AG04449 (cell line): ENCODE measurements at places on chromosomes 5 and 9.

- no peak for DNase-seq
Observed at GRCh38 chr5:38905516-38905915, 59.7 kb downstream of the OSMR start.

GRCh38 chr9:114025760-114026159 lies 52.3 kb downstream of the AMBP start:
- DNase-seq, result no peak

DNA sequence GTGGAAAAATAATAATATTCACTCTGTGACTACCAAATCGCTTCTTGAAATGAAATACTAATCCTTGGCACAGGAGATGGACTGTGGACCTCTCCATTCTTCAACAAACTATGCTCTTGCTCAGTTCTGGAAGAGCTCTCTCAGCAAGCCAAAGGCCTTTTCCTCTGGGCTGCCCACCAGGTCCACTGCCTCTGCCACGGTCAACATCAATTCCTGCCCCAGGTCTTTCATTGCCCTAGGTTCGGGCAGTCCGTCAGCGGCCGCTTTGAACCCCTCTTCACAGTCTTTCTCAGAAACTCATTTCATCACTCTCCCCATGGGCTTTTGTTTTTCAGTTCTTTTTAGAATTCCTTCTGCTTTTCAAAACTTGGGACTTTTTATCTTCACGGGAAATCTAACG lies 64.9 kb downstream of the GNAQ start:
- no peak for DNase-seq

- DNase-seq, result no peak
Observed at GRCh38 chr5:50839472-50839871, 173.0 kb downstream of the PARP8 start.

DNA sequence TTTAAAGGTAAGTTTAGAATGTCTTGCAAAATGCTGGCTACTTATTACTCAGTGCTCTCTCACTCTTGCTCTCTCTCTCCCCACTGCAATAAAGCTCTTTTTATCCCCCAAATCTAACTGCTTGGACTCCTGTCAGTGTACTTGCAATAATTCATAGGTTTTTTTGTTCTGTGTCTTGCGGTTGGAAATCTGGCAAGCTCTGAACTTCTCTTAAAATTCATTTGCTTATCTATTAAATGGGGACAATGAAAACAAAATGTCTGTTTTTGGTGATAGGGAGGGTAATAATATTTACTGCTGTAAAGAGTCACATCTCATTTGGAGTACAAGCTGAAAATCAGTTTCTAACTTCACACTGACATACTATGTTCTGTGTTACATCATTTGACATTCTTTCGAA lies 18.7 kb upstream of the OR13D1 start:
- no peak for DNase-seq

GRCh38 chr9:21016701-21017491 lies 14.5 kb downstream of the HACD4 start:
- peak; percentile 42 for DNase-seq

DNA sequence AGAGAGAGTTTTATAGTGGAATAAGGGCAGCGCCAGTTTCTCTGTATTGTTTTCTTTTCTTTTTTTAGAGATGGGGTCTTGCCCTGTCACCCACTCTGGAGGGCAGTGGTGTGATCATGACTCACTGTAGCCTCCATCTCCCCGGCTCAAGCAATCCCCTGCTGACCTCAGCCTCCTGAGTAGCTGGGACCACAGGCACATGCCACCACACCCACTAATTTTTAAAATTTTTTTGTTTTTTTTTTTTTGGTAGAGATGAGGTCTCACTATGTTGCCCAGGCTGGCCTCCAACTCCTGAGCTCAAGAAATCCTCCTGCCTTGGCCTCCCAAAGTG lies 119.0 kb downstream of the PIK3R1 start:
- no peak for DNase-seq

- no peak for DNase-seq
Observed at GRCh38 chr5:86878250-86878649, 260.5 kb downstream of the COX7C start.

- DNase-seq, result no peak
Observed at GRCh38 chr9:120343416-120343815, 236.6 kb downstream of the CDK5RAP2 start.

- no peak for DNase-seq
Observed at GRCh38 chr5:73998489-73998888, 372.5 kb downstream of the ARHGEF28 start.

DNA sequence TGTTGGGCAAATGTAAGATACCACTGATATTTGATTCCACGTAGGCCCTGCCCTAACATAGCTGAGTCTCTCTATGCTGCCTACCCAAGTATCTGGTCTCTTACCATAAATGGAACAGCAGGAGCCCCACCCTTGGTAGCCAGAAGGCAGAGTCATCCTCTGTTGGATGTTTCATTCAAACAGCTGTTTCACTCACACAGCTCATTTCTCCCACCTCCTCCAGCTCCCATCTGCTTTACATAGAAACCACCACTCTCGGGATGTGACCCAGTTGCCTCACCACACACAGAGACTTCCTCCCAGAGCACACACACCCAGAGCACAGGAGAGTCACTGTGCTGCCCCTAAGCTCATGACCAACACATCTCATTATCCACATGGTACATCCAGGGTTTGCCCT lies 165.3 kb downstream of the TMEM167A start:
- DNase-seq, result no peak

GRCh38 chr5:170534177-170534576 lies 30.4 kb downstream of the KCNIP1 start:
- DNase-seq, result no peak

GRCh38 chr9:109794361-109795012 lies 14.5 kb downstream of the PALM2AKAP2 start:
- DNase-seq, result no peak

DNA sequence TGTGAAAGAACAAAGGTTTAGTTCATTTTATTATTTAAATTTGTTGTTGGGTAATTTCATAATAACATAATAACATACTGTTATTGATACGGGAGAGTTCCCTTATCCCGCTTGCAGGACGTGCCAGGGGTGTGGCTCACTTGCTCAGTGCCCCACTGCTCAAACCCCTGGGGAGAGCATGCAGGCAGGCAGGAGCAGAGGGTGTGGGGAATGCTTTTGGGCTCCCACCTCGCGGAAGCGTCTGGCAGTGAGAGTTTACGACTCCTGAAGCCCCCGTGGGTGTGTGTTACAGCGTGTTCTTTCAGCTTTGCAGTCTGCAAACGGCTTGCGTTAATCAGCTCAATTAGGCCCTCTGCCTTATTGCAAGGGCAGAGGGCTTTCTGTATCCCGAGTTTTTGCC lies 675.9 kb downstream of the SEMA5A start:
- no peak for DNase-seq

DNA sequence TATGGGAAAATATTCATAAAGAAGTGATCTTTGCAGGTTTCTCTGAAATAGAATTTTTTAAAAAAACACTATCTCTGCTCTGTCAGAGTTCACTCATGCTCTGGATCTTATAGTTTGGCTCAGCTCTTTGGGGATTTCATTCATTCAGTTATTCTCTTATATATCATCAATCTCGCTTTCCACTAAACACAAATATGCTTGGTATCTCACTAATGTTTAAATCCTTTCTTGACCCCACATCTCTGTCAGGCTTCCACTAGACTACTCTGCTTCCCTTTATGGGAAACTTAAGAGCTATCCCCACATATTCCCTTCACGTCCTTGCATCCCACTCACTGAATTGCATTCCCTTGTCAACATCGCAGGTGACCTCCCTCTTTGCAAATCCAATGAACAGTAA lies 396.1 kb downstream of the ENC1 start:
- no peak for DNase-seq

- DNase-seq, result no peak
Observed at GRCh38 chr9:112861155-112861554, 29.5 kb downstream of the SLC46A2 start.

GRCh38 chr9:106557996-106558667 lies 304.8 kb upstream of the ZNF462 start:
- no peak for DNase-seq

- DNase-seq, result no peak
Observed at GRCh38 chr5:138641547-138642298, 66.5 kb upstream of the HSPA9 start.

GRCh38 chr9:89891591-89892304 lies 286.9 kb downstream of the GADD45G start:
- DNase-seq, result no peak

DNA sequence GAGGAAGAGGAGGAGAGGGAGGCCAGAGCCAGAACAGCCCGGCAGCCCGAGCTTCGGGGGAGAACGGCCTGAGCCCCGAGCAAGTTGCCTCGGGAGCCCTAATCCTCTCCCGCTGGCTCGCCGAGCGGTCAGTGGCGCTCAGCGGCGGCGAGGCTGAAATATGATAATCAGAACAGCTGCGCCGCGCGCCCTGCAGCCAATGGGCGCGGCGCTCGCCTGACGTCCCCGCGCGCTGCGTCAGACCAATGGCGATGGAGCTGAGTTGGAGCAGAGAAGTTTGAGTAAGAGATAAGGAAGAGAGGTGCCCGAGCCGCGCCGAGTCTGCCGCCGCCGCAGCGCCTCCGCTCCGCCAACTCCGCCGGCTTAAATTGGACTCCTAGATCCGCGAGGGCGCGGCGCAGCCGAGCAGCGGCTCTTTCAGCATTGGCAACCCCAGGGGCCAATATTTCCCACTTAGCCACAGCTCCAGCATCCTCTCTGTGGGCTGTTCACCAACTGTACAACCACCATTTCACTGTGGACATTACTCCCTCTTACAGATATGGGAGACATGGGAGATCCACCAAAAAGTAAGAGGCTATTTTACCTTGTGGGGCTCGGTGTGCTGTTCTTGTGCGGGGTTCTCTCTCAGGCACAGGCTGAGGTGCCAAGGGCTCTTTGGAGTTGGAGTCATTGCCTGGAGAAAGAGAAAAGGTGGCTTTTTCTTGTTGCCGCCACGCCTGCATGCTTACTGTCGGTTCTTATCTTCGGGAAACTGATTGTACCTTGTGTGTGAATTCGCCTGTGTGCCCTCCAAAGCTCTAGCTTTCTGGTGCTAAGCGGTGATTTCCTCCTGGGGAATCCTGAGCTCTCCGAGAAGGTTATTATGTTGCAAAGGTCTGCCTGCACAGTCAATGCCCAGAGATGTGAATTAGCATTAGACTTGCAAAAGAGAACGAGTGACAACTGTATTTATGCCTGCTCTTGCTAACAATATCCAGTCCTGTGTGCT lies at the start of gene ISL1:
TSS of gene ISL1 (plus strand) at position 318 of the 991 bp plus-strand sequence. CDS start at position 542, 224 bp downstream.
- DNase-seq, result peak; percentile 2

- no peak for DNase-seq
Observed at GRCh38 chr9:135701067-135701958, 672 bp upstream of the KCNT1 start.

DNA sequence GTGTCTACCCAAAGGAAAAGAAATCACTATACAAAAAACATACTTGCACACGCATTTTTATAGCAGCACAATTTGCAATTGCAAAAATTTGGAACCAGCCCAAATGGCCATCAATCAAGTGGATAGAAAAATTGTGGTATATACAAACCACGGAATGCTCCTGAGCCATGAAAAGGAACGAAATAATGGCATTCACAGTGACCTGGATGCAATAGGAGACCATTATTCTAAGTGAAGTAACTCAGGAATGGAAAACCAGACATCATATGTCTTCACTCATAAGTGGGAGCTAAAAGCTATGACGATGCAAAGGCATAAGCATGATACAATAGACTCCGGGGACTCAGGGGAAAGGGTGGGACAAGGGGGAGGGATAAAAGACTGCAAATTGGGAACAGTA lies 78.4 kb downstream of the ENC1 start:
- no peak for DNase-seq

DNA sequence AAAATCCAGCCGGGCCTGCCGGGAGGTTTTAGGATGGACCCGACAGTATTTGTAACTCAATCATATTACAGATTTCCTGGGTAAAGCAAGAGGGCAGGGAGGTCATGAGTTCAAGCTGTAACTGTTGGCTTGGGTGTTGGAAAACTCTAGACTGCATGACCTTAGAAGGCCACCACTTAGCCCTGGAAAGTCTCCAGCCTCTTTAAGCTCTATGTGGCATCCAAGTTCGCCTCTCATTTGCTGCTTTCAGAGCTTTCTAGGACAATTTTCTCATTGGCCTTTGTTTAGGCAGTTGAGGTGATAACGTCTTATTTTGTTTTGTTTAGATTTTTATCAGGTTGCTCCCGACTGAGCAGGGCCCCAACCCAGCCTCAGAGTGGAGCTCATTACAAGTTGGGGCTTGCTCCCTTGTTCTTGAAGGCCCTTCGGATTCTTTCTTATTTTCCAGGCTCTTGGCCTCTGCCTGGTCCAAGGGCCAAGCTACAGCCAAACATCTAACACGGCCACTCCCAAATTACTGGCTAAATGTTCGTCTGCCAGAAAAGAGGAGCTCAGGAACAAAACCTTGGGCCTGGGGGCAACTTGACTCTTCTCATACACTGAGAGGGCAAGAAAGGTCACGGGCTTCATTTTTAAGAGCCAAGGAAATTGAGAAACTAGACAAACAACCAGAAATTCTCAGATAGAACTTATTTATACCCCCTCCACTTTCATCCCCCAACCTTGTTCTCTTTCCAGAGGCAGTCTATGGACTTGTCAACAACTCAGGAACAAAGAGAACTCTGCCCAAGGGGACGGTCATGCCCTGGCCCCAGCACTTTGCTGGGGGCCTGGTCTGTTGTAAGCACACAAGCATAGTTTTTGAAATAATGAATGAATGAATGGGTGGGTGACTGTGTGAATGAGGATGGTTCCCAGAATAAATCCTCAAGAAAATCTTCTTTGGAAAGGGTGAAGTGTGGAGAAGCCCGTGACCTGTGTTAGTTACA lies 526.9 kb downstream of the BNC2 start:
- no peak for DNase-seq

- DNase-seq, result no peak
Observed at GRCh38 chr5:149519601-149520000, 31.6 kb downstream of the CSNK1A1 start.

- DNase-seq, result no peak
Observed at GRCh38 chr5:179176571-179177230, 116.5 kb downstream of the ZNF354C start.

GRCh38 chr9:6007770-6008168 lies 7.7 kb downstream of the RANBP6 start:
- DNase-seq, result no peak

DNA sequence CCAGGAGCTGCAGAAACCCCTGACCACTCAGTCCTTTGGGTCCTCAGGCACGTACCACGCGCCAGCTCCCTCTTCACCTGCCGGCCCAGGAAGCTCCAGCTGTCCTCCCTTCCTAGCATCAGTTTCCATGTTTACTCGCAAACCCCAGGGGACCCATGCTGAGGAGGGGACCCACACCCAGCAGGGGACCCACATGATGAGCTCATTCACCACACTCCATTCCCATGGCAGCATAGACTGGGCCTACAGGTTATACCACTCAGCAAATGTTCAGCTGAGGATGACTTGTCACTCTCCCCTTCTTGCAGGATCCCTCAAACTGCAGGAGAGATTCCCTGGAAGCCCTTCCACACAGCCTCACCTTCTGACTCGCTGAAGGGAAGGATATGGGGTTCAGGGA lies 73.5 kb upstream of the GALNT10 start:
- DNase-seq, result no peak

- DNase-seq, result no peak
Observed at GRCh38 chr5:122310889-122311288, 1.1 kb upstream of the SNCAIP start.

GRCh38 chr9:12462861-12463260 lies 230.3 kb upstream of the TYRP1 start:
- DNase-seq, result no peak
